ENCODE measurements at places on chromosomes 7 and 10. TPM values are rescaled to one million over a fixed set of nuclear protein-coding genes. Genes with fewer than 3 reads are reported as not detected.

The APBB1IP gene
- 0.26 TPM for total RNA-seq

The SAMD9 gene
- total RNA-seq, result 11.8 TPM

The EN2 gene
- total RNA-seq, result not detected

The PNLIPRP1 gene
- total RNA-seq, result not detected

The GSTO2 gene
- 4.6 TPM for total RNA-seq
